ENCODE measurements at places on chromosomes 12 and 14. TPM values are rescaled to one million over a fixed set of nuclear protein-coding genes. Genes with fewer than 3 reads are reported as not detected.
A peak's percentile ranks its signal among the peaks of the same experiment; 100 is the strongest.

DNA sequence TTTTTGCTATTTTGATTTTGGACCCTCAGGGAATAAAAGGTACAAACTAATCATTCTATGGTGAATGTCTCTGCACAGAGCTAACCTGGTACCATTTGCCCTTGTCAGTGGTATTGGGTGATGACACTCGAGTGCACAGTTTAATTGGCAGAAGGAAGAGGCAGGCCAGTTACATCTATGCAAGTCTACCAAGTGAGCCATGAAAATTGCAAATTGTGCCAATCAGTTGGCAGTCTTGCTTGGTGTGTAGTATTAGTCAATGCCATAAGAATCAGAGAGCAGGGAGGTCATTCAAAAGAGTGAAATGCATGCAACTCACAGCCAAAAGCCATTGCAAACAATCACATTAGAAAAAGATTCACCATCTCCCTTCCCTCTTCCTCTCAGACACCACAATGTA, 479.6 kb downstream of the ADAMTS20 start:
- no peaks in the 10 kb centered on the region for H3K4me1 ChIP-seq
- no peaks in the 10 kb centered on the region for H3K36me3 ChIP-seq
- no peak for DNase-seq

DNA sequence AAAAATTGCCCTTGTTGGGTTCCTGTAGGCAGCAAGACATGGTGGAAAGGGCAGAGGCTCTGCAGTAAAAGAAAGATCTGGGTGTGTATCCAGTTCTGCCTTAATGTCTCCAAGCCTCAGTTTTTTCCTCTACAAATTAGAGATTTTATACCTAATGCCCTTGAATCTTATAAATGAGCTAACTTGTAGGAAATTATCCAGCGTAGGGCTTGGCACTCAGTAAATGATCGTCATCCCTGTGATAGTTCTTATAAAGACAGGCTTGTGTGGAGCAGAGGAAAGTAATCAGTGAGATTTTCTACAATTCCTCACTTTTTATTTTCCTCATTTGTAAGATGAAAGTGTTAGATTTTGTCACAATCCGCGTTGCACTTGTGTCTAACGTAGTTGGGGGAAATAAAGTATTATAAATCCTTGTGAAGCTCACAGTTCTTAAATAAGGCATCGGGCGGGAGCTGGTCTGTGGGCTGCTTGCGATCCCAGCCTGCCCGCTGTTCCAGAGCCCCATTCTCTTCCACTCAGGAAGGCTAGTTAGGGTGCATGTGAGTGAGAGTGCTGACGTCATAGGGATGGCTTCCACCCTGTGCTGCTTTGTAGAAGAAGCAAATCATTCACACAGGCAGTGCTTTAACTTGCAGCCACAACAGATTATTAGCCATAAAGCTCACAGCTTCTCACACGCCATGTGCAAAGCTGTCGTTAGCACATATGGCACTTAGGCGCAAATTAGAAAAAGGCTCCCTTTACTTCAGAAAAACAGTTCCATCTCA, 87.6 kb downstream of the EML1 start:
- no peak overlapping the region for H3K27ac ChIP-seq
- H3K27me3 ChIP-seq = no peaks in the 10 kb centered on the region
- no peaks in the 10 kb centered on the region for H3K36me3 ChIP-seq
- no peak overlapping the region for H3K4me3 ChIP-seq

MVK gene
- 22.1 TPM for total RNA-seq

DNA sequence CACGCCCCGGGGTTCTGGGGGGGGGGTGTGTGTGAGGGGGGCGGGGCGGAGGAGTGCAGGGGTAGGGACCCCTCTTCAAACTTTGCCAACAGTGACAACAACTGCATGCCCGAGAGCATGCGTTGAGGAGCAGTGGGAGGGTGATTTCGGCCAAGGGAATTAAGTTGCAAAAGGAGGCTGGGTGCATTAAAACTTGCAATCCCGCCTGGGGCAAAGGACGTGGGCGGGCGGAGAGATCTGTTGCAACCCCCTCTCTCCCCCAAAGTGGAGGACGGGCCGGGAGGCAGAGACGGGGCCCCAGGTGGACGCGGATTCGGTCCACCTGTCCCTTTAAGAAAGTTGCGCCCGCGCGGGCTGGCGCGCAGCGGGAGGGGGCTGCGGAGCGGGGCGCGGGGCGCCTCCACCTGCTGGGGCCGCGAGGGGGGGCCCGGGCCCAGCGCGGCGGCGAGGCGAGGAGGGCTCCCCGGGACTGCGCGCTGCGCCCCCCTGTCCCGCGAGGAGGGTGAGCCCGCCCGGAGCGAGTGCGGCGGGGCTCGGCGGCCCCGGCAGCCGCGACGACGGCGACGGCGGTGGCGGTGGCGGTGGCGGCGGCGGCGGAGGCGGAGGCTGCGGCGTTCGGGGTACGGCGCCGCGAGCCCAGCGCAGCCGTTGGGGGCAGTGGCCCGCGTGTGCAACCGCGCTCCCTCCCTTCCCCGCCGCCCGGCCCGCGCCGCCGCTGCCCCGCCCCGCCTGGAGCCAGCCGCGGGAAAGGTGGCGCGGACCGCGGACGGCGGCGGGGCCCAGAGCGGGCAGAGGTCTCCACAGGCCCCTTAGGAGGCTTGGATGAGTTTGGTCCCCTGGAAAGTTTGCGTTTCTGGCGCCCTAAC, 530 bp upstream of the FOXN4 start:
- no peak for DNase-seq
- H3K27ac ChIP-seq = no peak overlapping the region
- H3K4me1 ChIP-seq = no peaks in the 10 kb centered on the region
- H3K36me3 ChIP-seq = no peaks in the 10 kb centered on the region
- peaks cover 56% of the 10 kb centered on the region for H3K27me3 ChIP-seq
- peak overlapping the region; percentile 32 for H3K4me3 ChIP-seq

DNA sequence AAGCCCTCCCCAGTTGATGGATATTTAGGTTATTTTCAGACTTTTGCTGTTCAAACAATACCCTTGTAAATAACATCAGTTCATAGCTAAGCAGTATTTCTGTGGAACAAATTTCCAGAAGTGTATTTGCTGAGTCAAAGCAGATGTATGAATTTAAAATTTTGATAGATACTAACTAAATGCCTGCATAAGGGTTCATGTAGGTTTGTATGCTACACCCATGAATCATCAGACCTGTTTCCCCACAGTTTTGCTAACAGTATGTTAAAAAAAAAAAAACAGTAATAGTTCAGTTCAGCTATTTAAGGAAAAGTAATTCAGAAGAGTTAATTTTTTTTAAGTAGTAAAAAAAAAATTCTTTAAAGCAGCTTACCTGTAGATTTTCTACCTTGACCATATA, 236.1 kb upstream of the DIO2 start:
- H3K4me1 ChIP-seq = no peaks in the 10 kb centered on the region
- H3K27me3 ChIP-seq = no peaks in the 10 kb centered on the region
- H3K27ac ChIP-seq = no peak overlapping the region
- H3K36me3 ChIP-seq = no peaks in the 10 kb centered on the region

DNA sequence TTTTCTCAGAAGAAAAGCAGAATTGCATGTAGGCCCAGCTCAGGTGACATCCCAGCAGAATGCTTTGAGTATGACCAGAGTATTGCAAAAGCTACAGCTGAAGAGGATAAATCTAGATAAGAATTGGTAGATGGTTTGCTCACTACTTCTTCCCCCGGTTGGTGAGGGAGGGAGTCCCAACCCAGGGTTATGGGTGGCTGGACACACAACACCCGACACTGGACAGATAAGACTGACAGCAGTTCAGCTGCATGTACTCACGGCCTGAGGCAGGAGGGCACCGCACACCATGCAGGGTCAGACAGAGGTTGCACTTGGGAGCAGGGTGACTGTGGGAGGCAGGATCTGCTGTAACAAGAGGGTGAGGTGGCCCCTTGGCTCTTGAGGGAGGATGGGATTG, 1.7 kb upstream of the CLEC4C start:
- H3K36me3 ChIP-seq = no peaks in the 10 kb centered on the region
- no peaks in the 10 kb centered on the region for H3K27me3 ChIP-seq
- no peak overlapping the region for H3K4me3 ChIP-seq
- DNase-seq = no peak
- H3K4me1 ChIP-seq = no peaks in the 10 kb centered on the region
- no peak overlapping the region for H3K27ac ChIP-seq

GRCh38 chr12:55957106-55957859, 8.6 kb downstream of the PMEL start:
- H3K4me3 ChIP-seq = no peak overlapping the region
- no peaks in the 10 kb centered on the region for H3K27me3 ChIP-seq
- DNase-seq = no peak
- no peaks in the 10 kb centered on the region for H3K4me1 ChIP-seq

SLC48A1 gene
- total RNA-seq = 18.7 TPM

GRCh38 chr12:109795023-109795422, 38.2 kb downstream of the TRPV4 start:
- no peaks in the 10 kb centered on the region for H3K27me3 ChIP-seq
- no peak overlapping the region for H3K4me3 ChIP-seq
- H3K36me3 ChIP-seq = no peaks in the 10 kb centered on the region
- peak; percentile 47 for DNase-seq
- no peak overlapping the region for H3K27ac ChIP-seq

- DNase-seq = no peak
- no peaks in the 10 kb centered on the region for H3K27me3 ChIP-seq
- H3K27ac ChIP-seq = no peak overlapping the region
- H3K4me1 ChIP-seq = no peaks in the 10 kb centered on the region
Observed at GRCh38 chr12:84825149-84825548, 87.5 kb downstream of the SLC6A15 start.

Measured in fibroblast of lung (primary cell).